Left renal pelvis (tissue), 4 donors: ENCODE measurements at places on chromosomes 5 and 9. TPM values are rescaled to one million over a fixed set of nuclear protein-coding genes. Genes with fewer than 3 reads are reported as not detected.

- DNase-seq, result no peak
Measured at GRCh38 chr5:24045046-24045445, 537.6 kb downstream of the PRDM9 start.

- DNase-seq, result no peak
Measured at GRCh38 chr5:10073441-10074104, 176.1 kb downstream of the ATPSCKMT start.

GRCh38 chr9:18543406-18544192, 69.6 kb downstream of the ADAMTSL1 start:
- DNase-seq, result no peak

DNA sequence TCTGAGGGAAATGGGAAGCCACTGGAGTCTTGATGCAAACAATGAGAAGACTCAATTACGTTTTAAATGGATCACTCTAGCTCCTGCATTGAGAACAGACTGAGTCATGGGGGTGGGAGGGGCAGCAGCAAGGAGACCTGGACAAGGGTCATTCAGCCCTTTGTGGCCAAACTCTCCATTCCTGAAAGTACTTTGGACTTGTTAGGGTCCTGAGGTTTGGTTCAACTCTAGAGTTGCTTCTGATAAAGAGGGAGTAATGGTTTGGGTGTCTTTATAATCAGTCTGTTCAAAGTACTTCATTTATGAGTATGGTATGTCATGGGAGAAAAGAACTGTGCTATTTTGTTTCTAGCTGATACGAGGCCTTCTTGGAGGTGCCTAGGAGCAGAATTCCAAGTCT, 67.7 kb upstream of the SMIM32 start:
- no peak for DNase-seq

DNA sequence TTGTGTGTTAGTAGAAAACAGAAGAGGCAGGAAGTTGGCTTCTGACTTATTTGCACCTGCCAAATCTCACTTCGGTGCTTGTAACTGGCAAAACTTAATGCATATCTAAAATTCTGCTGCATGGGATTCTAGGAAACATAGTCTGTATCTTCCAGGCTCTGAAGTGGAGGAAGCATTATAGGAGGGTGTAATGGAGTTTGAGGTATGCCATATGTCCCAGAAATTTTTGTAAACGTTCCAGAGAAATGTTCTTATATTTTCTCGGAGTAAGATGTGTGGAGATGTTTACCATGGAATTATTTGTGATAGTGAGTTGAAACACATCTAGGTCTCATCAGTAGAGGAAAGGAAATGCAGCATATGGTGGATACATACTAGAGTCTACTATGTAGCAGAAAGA, 1329.0 kb upstream of the NUDT12 start:
- no peak for DNase-seq

DNA sequence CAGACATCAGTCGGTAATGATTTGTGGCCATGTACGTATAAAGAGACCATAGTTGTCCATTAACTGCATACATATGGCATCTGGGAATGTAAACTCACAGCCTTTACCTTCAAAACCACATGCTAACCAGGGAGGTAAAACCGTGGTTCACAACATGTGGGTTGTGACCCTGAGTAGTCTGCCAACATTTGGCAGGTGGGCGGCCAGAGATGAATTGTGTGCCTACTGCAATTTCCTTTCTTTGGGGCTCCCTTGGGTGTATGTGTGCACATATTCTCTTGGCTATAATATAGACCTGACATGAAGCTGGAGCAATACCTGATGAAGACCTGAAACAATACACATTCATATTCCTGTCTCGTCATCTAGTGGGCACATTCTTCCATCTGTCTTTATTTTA, 396.0 kb downstream of the MLLT3 start:
- DNase-seq, result no peak

GRCh38 chr5:139682016-139682975, 34.1 kb downstream of the CXXC5 start:
- DNase-seq, result no peak

The SHISAL2B gene
- polyA plus RNA-seq, result 0.34 TPM

DNA sequence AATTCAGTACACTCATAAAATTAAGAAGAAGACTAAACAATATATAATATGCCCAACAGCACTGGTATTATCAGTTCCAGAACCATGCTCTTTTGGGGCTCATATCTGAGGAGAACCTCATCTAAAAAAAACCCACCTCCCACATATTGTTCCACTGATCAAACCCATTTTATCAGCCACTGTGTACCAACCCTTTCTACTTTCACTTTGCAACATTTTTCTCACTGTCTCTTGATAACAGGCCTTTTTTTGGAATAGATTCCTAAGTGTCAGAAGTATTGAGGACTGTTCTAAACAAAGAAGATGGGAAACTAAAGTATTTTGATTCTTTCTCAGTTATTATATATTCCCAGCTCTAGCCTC, 173.2 kb downstream of the GABRB2 start:
- DNase-seq, result no peak

DNA sequence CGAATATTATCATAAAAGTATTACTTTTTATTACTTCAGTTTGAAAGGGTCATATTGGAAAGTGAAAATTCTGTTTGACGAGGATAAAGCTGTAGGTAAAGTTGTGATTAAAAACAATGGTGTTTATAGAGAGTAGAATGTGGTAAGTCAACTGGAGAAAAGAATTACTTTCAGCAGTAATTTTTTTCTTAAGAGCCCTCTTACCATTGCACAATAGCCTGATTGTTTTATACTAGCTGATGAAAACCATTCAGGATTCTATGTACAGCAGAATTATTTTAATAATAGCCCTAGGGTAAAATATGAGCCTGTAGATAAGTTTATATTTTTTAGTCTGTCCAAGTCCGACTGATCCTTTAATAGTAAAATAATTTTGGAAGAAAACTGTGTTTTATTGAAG, 16.6 kb downstream of the CDC42SE2 start:
- no peak for DNase-seq

The LIFR gene
- polyA plus RNA-seq, result 76.3 TPM

GRCh38 chr5:78841767-78842166, 143.3 kb downstream of the ARSB start:
- DNase-seq, result no peak

GRCh38 chr5:137440795-137441194, 58.3 kb downstream of the SPOCK1 start:
- no peak for DNase-seq

The SNCB gene
- not detected for polyA plus RNA-seq

GRCh38 chr9:77953590-77953989, 78.0 kb downstream of the GNAQ start:
- DNase-seq, result no peak

The GRXCR2 gene
- polyA plus RNA-seq, result not detected

The EIF4EBP3 gene
- polyA plus RNA-seq, result 6.2 TPM
